Testis (tissue), 5 donors: ENCODE measurements at places on chromosomes 1 and 21.

- no peak for DNase-seq
Observed at GRCh38 chr1:219085988-219086387, 87.7 kb upstream of the LYPLAL1 start.

GRCh38 chr21:38306433-38307141, 49.8 kb downstream of the KCNJ15 start:
- no peak for DNase-seq

DNA sequence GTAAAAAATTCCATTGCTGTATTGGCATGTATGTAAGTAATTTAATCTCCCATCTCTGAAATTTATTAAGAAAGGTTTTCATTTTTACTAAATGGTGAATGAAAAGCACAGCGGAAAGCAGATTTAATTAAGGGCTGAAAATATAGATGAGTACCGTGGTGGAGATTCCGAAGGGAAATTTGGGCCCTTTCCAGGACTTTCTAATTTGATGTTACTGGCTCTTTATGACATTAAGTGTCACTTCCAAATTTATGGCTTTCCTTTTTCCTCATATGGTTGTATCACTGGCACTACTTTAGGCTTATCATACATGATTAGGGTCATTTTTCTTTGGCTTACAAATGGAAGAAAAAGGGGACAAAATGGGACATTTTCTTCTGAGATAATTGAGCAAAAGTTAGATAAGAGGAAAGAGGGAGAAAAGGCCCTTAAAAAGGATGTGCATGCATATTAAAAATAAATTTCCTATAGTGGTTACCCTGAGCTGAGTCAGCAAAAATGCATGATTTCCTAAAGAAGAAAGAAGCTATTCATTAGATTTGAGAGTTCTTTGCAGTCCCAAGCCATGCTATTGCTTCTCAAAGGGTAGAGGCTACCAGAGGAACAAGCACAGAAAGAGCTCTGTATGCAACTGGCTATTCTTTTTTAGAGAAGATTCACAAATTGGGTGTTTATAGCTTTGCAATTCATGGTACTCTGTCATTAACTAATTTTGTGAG, 74.9 kb upstream of the CNIH3 start:
- DNase-seq = no peak

GRCh38 chr1:67019600-67020136, 34.3 kb downstream of the SLC35D1 start:
- no peak for DNase-seq

DNA sequence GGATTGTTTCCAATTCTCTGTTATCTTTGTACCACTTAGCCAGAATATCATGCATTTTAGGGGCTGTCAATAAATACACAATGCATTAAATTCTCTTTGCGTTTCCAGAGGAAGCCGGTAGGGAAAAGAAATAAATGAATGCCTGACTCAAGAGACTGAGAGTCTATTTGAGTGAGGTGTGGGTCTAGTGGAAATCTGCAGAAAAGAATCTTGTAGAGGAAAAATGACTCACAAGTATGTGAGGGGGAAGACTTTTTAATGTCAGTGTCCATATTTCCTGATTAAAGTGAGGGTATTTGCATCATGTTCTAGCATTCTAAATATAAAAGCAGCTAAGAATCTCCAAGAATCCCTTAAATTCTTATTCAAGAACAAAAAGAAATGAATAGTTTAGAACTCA, 271.1 kb downstream of the PTPRC start:
- DNase-seq = no peak

DNA sequence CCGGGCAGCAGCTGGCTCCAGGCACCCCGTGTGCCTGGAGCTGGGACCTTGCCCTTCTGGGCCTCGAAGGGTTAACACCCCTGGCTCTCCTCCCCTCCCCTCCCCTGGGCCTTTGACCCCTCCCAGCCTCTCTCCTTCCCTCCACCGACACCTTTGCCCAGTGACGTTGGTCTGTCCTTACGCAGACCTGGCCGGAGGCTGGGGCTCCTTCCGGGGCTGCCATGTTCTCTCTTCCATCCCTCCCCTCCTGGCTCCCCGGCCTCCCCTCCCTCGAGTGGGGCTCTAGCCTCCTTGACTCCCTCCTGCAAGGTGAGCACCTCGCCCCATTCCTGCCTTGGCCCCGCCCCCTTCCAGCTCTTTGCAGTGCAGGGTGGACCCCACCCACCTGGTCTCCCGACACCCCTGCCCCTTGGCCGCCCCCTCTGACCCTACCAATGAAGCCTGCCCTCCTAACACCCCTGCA, at the start of gene TMEM82:
TMEM82 (plus strand) TSS at position 161 of the 463 bp plus-strand sequence; CDS start at position 222, 61 bp downstream.
- DNase-seq = no peak

GRCh38 chr1:16064536-16065268, 8.7 kb downstream of the FAM131C start:
- peak; percentile 57 for DNase-seq

DNA sequence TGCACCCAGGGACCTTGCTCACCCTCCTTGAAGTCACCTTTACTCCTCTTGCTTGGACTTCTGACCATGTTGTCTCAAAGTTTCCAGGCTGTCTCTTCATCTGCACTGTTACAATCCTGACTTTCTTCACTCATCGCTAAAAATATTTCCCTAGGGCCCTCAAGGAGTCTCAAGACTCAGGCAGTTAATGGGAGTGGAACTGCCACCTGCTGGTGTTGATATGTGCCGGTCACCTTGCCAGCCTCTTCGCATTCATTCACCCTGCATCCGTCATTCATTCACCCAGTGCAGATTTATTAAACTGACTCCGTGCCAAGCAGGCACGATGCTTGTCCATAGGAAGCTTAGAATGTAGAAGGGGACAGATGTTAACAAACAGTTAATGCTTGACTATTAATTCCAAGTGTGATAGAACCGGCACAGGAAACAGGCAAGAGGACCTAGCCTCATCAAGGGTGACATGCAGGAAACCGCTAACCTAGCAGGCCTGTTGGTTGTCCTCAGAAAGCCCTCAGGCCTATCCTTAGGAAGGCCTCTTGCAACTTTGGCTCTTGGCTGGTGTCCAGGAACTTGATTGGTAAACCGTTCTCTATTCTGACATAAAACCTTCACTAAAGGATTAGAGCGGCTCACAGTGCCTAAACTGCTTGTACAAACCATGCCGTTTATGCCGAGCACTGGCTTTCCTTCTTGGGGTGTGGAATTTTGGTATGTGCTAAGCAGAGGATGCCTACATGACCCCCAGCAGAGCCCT, 342.2 kb downstream of the CAMTA1 start:
- DNase-seq = no peak

DNA sequence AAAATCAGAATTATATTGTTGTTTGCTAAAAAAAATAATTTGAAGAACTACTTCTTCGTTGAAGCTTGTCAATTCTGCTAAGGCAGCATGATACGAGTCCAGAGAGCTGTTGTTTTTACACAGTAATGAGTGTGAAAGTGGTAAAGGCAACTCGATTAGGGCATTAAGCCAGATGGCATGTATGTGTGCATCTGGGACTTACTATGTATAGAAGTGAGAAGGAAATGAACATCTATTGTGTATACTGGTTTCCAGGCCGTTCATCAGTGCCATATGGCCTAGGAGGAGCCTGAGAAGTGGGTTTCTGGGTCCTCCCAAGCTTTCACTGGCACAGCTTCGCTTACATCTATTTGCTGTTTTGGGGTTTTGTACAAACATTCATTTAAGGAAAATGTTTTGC, 5.7 kb downstream of the CTPS1 start:
- DNase-seq = no peak

DNA sequence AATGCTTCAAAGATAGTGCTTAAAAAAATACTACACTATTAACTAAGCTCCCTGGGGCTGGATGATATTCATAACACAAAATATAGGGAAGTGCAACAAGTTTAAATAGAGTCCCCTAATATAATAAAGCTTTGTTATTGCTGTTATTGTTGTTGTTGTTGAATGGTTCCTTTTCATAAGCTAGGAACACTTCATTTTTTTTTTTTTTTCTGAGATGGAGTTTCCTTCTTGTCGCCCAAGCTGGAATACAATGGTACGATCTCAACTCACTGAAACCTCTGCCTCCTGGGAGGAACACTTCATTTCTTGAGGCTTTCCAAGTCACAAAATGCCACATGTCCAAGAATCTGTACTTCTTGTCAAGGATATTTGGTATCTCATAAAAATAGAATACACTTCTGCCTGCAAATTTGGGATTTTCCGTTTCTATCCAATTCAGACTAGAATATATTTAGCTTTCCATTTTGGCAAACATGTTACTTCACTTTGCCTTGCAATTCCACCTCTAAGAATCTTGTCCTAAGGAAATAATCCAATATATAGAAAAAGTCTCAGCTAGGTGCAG, 21.1 kb downstream of the WDR47 start:
- DNase-seq = no peak

GRCh38 chr1:149986486-149987296, 23.8 kb downstream of the OTUD7B start:
- DNase-seq = no peak

- DNase-seq = no peak
Observed at GRCh38 chr1:115865704-115866380, 24.9 kb upstream of the NHLH2 start.

DNA sequence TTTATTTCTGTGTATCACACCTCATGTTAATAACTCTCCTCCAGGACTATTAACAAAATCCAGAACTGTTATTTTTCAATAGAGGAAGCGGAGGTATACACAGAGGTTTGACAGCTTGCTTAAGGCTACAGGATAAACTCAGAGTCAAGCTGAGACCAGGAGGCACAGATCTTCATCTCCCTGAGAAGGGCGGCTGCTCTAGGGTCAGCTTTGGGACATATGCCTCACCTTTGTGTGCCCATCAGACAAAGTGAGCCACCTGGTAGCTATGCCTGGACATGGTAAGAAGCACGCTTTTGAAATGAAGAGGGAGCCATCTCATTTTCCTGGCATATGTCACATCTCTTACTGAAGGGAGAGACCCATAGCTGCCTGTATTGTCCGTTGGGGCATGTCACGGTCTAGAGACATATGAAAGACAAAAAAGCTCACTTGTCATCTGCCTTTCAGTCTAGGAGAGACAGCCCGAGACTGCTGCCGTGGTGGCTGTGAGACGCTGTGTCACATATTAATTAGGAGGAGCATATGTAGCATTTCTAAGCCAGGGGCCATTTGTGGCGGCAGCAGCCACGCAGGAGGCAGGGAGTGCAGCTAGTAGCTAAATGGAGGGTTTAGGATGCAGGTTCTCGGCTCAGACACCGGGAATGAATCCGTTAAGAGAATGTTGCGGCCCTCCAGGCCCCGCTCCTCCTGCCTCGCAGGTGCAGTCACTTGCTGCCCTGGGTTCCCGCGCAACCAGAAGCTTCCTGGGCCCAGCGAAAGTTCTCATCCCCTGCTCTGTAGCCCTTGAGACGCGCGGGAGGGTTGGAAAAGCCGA, 161.3 kb upstream of the C1orf21 start:
- DNase-seq = no peak

GRCh38 chr1:147630447-147630846, 39.9 kb downstream of the ACP6 start:
- DNase-seq = no peak

GRCh38 chr21:24163539-24163938, 1443.7 kb downstream of the MRPL39 start:
- no peak for DNase-seq

- no peak for DNase-seq
Observed at GRCh38 chr1:119822406-119822805, 11.1 kb upstream of the REG4 start.

DNA sequence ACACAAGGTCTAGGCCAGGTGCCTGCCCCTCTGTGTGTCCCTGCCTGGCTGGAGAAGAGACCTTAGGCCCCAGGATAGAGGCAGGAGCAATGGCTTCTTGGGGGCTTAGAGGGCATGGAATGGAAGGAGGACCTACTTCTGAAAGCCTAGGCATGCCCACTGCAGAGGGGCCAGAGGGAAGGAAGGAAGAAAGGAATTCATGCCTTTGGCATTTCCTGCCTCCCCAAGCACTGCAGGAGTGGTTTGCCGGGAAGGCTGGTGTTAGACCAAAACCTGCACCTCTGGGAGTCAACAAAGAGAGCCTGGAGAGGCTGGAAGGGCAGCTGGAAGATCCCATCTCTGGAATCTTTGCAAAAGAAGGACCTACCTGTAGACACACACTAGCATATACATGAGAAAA, 50.7 kb upstream of the KCNE2 start:
- no peak for DNase-seq

DNA sequence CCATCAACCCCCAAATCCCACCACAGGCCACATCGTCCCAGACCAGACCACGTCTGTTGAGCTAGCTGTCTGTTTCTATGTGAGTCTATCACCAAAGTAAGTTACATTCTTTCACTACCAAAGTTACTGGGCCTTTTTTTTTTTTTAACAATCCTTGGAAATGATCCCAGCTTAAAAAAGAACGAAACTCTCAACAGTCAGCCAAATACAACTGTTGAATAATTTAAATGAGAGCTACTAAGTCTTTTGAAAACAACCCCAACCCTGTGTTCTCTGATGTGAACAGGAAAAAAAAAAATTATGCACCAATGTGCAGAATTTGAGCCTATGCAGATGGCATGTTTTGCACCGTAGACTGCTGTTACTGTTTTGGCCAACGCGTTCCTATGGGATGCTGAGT, 134.0 kb upstream of the ETS2 start:
- DNase-seq = no peak
